Activated T-cell treated with anti-CD3 and anti-CD28 coated beads, Interleukin-2, amount 50 U/mL, for 4 hours (primary cell): ENCODE measurements at places on chromosomes 2 and 18. TPM values are rescaled to one million over a fixed set of nuclear protein-coding genes. Genes with fewer than 3 reads are reported as not detected.

CHRNG gene
- total RNA-seq: not detected

SULT1C4 gene
- total RNA-seq: not detected

C1QL2 gene
- not detected for total RNA-seq

REG1A gene
- total RNA-seq: 2.3 TPM

ARHGEF33 gene
- 0.05 TPM for total RNA-seq

REG1B gene
- 3.8 TPM for total RNA-seq

CHST9 gene
- total RNA-seq: not detected

BIRC6 gene
- 68.4 TPM for total RNA-seq

MC2R gene
- total RNA-seq: not detected

RAD51AP2 gene
- total RNA-seq: not detected

TPO gene
- not detected for total RNA-seq

ANKRD30B gene
- total RNA-seq: not detected

WDFY1 gene
- 21.3 TPM for total RNA-seq

RAPH1 gene
- 12.0 TPM for total RNA-seq

MEMO1 gene
- total RNA-seq: 75.3 TPM

SGPP2 gene
- 13.2 TPM for total RNA-seq

SGO2 gene
- total RNA-seq: 5.1 TPM

RETSAT gene
- 16.0 TPM for total RNA-seq

UPP2 gene
- not detected for total RNA-seq

SLC8A1 gene
- 0.28 TPM for total RNA-seq

XDH gene
- not detected for total RNA-seq

CDH20 gene
- total RNA-seq: 0.15 TPM

CD8B gene
- total RNA-seq: 38.7 TPM

KYNU gene
- 0.83 TPM for total RNA-seq

NHEJ1 gene
- 30.1 TPM for total RNA-seq

GKN1 gene
- total RNA-seq: not detected

OSGEPL1 gene
- total RNA-seq: 12.3 TPM

TCF23 gene
- total RNA-seq: not detected

LTBP1 gene
- 0.33 TPM for total RNA-seq

TSGA10 gene
- 2.8 TPM for total RNA-seq

LIMS4 gene
- 0.24 TPM for total RNA-seq

IL37 gene
- total RNA-seq: not detected

CD302 gene
- 0.63 TPM for total RNA-seq

SLC14A1 gene
- total RNA-seq: 0.24 TPM

TMEM37 gene
- total RNA-seq: 0.27 TPM

SERPINB3 gene
- total RNA-seq: not detected

ACTG2 gene
- 0.63 TPM for total RNA-seq

EVA1A gene
- not detected for total RNA-seq

RIT2 gene
- not detected for total RNA-seq

DNAJC5G gene
- total RNA-seq: not detected

POTEI gene
- total RNA-seq: not detected

ZNF516 gene
- 3.0 TPM for total RNA-seq

SFTPB gene
- total RNA-seq: 5.7 TPM
